A549 (cell line): ENCODE measurements at places on chromosomes 3 and 15.
A peak's percentile ranks its signal among the peaks of the same experiment; 100 is the strongest.

DNA sequence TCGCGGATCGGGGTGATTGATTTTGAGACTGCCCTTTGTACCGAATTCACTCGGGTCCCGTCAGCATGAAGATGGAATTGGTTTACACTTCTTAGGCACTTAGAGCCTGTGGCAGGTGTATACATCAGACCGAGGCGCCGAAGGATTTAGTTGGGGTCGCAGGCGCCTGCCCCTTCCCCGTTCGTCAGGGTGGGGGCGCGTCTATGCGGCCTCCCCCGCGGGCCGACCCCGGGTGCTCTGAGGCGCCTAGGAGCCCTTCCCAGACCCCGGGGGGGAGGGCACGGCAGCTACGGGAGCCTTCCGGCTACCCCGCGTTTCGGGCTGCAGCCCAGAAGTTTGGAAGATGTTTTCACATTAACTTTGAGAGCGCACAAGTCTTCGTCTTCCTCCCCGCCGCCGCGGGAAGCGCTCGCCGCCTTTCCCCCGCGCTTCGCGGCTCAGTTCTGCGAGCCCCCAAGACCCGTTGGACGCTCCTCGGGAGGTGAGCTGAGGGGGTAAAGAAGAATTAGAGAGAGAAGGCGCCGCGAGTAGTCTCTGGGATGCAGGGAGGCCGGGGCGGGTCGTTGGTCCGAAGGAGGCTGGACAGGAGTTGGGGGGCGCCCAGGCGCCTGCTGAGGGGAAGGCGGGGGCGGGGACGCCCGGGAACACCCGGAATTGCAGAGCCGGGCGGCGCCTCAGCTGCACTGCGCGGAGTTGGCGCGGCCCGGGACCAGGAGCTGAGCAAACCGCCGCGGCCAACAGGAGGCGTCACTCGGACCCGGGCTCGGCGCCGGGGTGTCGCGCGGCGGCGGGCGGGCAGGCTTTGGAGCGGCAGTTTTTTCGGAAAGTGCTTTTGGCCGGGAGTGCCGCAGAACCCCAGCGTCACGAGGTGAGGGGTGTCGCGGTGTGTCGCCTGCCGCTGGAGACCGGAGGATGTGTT, 780 bp downstream of the TIPARP start:
- DNase-seq: peak; percentile 16

- no peak for DNase-seq
These were observed 5.5 kb upstream of the ONECUT1 start for GRCh38 chr15:52795464-52796227.

GRCh38 chr3:178508443-178508825, 27.8 kb upstream of the KCNMB2 start:
- no peak for DNase-seq

GRCh38 chr3:127990461-127990860, 61.8 kb upstream of the SEC61A1 start:
- DNase-seq: no peak

DNA sequence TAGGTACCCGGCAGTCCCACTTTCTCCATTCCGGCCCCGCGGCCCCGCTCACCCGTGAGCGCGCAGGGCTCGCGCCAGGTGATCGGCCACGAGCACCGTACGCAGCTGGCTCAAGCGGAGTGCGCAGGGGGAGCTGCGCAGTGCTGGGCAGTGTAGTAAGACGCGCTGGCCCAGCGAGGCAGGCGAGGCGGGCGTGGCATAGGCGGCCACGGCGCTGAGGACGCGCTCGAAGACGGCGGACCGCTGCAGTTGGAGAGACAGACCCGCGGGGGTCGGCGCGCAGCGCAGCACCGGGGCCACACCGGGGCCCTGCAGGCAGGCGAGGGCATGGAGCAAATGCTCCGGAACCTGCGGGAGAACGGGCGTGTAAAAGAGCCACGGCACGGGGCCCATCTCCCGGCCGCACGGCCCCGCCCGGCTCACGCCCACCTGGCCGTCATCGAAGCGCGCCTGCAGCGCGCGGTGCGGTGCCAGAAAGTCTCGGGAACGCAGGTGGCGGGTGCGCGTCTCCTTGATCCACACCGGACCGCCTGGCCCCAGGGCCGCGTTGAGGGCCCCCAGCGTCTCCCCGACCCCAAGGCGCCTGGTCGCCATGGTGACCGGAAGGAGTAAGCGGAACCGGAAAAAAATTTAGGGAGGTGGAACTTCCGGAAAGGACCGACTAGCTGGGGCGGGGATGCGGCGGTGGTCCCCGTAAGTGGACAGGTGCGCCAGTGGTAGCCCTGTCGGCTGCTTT, at the start of gene DALRD3:
Gene DALRD3 (minus strand): TSS at position 610 of the 736 bp plus-strand sequence. CDS start 16 bp downstream, at position 594.
- peak; percentile 72 for DNase-seq

DNA sequence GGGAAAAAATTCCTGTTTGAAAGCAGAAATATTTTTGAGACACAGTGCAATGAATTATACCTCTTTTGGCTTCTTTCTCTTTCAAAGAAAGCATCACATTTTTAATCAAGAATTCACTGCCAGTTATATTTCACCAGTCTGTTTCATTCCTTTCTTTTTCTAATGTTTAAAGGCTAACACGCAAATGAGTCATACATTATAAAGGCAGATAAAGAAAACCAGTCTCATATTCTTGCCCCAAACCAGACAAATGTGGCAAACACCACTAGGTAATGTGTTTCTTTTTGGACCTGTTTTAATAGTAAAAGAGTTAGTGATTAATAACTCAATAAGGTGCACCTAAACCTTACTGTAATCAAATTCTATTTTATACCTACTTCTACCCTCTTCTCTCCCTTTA, 83.8 kb downstream of the PLOD2 start:
- DNase-seq: no peak

DNA sequence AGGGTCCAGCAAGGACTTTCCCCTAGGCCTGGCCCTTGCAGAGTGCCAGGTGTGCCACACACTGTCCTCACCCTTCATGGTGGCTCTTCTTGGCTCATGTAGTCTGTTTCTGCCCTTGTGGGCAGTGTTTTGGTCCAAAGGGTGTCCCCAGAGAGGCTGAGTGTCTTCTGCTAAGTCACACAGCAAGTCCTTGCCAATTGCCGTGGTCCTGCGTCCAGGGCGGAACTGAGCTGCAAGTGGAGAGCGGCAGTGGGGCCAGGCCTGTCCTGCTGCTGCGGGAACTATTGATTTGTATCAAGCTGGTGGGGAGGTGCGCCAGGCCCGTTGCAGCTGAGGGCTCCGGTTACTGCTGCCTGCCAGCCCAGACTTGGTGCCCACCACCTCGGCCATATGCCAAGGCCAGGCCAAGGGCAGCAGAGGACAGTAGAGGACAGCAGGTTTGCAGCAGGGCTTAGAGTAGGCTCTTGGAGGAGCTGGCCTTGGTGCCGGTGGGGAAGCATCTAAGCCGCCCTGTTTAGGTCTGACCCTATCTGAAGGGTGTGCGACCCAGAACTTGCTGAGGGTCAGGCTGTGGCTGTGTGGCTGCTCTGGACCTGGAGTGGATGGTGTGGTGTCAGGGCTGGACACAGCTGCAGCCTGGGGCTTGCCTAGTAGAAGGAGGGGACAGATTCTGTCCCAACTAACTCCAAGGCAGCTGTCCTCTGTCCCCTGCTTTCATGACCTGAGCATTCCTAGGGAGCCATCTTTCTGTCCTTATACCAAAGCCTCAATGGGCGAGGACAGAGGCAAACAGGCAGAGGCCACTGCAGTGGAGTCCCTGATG, 4.5 kb downstream of the AMIGO3 start:
- no peak for DNase-seq

DNA sequence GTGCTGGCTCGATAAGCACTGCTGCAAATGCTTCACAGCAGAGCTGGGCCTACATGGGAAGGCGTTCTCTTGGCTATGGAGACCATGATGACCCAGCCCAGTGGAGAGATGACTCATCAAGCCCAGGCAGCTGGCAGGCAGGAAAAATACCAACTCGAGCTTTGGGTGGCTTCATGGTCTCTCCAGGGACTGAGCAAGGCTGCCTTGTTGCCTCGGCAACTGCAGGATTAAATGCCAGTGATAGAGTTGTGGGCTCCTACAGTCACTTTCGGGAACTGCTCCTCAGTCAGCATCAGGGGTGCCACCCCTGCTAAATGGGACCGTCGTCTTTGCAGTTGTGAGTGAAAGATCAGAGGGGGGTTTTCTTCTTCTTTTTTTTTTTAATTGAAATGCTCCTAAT, 54.6 kb upstream of the MYZAP start:
- DNase-seq: no peak

DNA sequence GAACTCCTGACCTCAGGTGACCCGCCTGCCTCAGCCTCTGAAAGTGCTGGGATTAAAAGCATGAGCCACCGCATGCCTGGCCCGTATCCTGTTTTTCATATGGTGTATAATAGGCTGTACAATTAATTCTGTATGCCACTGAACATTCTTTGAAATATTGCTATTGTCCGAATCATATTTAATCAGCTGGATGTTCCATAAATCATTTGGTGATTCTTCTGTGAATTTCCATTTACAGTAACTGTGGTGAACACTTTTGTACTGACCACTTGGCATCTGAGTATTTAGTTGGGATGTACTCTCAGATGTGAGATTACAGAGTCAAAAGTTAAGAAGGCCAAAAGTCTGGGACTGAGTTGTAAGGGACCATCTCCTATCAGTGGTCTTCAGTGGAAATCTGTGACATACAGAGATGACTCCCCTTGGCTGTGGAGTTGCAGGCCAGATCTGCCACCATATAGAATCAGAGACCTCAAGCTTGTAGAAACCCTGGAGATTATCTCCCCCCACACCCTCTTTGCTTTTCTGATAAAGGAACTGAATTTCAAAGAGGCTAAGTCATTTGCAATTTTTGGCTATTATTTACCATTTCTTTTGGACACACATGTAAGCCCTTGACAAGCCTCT, 25.7 kb upstream of the DYNC1LI1 start:
- no peak for DNase-seq

- DNase-seq: no peak
These were observed 164.4 kb upstream of the TOPAZ1 start for GRCh38 chr3:44077267-44077666.

DNA sequence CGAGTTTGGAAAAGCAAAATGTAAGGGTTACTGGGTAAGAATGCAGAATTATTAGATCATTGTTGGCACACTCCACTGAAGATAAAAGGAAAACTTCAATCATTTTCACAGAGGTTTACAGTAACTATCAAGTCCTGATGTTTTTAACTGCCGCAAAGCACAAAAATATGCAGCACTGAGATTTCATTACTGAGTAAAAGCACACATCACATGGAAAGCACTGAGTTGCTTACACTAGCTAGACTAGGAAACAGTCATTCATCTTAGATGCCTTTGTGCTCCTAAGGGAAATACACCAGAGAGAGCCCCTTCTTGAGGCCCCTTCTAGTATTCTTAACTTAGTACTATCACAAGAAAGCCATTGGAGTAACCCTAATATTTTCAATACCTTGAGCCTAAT, 11.8 kb upstream of the P2RY1 start:
- no peak for DNase-seq

DNA sequence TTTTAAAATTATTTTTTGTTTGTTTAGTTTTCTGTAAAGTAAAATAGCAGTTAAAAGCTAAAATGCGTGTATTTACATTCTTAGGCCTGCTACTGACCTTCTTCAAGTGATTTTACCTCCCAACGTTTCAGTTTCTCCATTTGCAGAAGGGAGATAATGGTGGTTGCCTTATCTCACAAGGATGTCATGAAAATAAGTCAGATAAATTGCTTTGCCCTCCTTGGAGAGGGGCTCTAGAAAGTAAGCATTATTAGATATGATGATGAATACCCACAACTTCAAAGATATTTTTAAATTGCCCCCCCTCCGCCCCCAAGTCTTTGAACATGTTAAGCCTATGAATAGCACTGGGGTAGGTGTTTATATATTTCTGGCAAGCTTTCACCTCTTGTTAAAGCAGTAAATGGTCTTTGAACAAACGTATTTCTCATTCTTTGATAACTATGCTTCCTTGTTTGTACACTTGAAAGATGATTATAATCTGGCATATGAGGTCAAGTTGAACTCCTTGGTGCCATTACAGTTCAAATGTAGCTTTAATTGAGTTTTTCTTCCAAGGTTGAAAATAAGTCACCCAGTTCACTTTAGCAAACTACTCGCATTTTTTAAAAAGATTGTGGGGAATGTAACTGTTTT, 6.4 kb downstream of the TERC start:
- no peak for DNase-seq

GRCh38 chr15:38522922-38523321, 41.7 kb downstream of the RASGRP1 start:
- DNase-seq: no peak

- no peak for DNase-seq
These were observed 66.8 kb upstream of the ATP11B start for GRCh38 chr3:182726258-182727142.

DNA sequence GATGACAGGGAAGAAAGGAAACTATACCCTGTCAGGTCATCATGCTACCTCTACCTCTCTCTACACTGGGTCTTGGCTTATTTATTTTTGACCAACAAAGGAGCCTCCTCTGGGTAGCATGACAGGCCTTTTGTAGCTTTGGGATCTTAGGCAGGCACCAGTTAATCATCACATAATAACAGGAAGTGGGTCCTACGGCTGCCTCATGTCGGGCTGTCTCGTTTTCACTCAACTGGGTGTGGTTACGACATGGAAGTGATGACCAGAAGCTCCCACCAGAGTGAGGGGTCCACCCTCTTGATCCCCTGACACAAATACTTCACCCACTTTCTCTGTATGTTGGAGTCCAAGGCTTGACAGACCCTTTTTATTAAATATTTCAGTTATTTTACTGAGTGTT, 105.3 kb downstream of the CD47 start:
- DNase-seq: no peak

DNA sequence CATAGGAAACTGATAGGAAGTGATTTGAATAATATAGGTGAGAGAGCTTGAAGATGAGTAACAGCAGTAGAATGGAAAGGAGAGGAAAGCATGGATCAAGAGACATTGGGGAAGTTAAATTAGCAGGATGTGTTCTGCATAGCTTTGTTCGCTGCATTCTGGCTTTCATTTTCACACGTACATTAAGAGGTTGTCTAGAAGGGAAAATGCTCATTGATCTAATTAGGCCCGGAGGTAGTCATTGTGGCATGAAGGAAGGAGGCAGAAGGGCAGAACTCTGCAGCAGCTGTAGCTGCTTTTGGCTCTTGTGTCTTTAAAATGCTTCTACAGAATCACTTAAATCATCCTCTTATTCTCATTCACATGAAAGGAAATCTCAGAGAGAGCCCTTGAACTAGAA, 40.3 kb downstream of the KCNAB1 start:
- DNase-seq: no peak

GRCh38 chr3:10350324-10350985, 29.5 kb upstream of the SEC13 start:
- no peak for DNase-seq

- no peak for DNase-seq
These were observed 17.4 kb upstream of the INO80 start for GRCh38 chr15:41133454-41133853.

GRCh38 chr3:71636001-71636400, 52.5 kb upstream of the FOXP1 start:
- no peak for DNase-seq

DNA sequence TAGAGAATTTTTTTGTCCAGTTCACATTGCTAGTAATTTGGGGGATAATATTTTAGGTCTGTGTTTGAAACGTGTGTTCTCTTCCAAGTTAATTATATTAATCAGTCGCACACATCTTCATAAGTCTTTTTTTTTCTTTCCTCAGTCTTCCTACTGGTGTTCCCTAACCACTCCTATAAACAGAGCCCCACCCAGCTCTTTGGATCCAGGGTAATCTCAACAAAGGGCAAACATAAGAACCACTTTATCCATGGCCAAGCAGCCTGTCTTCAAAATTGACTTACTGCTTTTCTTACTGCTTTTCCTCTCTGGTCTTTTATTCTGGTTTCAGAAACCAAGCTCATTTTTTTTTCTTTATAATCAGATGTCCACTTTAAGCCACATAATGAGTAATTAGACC, 266.8 kb upstream of the NECTIN3 start:
- no peak for DNase-seq

GRCh38 chr3:142651711-142652110, 55.5 kb downstream of the PLS1 start:
- DNase-seq: no peak

GRCh38 chr3:45817831-45818522, 21.6 kb upstream of the SLC6A20 start:
- DNase-seq: peak; percentile 30
